ENCODE measurements at places on chromosomes 7 and 10.

DNA sequence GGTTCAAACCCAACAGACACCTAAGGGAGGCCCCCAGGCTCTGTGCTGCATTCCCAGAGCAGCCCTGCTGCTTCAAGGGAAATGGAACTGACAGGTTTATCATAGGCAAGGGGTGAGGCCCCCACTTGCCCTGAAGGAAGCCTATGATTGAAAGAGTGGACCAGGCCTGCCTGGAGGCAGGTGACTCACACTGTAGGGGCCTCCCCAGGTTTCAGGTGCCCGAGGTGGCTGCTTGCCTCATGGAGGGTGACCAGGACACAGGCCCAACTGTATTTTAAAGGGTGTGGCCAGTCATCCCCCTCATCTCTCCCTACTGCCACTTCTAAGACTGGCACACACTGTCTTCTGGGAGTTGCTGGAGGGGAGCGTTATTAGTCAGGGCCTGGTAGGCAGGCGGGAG, 85.4 kb downstream of the ATXN7L1 start:
- DNase-seq, result no peak

GRCh38 chr10:24463611-24464426, 254.9 kb downstream of the KIAA1217 start:
- no peak for DNase-seq

- DNase-seq, result no peak
Measured at GRCh38 chr10:27490807-27491206, 13.3 kb upstream of the RAB18 start.

DNA sequence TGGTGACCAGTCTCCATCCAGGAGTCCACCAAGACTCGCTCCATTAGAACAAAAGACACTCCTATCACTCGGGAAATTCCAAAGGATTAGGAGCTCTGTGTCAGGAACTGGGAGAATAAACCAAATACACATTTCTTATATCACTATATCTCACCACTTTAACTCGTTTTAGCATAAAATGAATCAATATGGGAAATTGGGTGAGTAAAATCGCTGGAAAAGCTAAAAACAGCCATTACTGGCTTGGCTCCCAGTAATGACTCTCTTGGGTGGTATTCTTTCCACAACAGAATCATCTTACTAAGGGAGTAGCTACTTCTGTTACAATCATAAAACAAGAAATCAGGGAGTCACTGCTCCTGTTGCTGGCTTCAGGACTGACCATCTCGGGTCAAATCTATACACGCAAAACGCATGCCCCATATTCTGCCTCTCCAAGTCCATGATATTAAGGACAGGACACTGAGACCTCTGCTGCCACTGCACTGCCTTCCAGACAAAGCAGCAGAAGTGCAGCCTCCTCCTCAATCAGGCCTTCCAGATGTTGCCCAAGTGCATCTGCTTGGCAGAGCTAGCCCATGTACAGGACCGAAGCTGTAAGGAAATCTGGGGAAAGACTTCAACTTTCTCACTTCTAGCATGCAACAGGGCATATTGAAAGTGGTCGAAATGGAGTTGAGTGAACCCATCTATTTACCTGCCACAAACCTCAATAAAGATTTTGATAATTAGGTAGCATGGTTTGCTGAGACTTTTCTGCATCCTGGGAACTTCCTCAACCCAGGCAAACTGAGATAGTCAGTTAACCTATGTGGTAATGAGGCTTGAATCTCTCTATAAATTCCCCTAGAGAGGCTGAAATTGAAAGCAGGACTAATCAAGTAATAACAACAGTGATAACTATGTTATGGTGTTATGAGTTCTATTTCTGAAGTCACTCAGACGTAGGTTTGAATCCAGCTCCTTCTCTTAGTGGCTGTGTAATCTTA, 14.4 kb upstream of the PANK1 start:
- DNase-seq, result no peak

- peak; percentile 94 for DNase-seq
Measured at GRCh38 chr7:83468251-83468739, 180.6 kb downstream of the SEMA3E start.

DNA sequence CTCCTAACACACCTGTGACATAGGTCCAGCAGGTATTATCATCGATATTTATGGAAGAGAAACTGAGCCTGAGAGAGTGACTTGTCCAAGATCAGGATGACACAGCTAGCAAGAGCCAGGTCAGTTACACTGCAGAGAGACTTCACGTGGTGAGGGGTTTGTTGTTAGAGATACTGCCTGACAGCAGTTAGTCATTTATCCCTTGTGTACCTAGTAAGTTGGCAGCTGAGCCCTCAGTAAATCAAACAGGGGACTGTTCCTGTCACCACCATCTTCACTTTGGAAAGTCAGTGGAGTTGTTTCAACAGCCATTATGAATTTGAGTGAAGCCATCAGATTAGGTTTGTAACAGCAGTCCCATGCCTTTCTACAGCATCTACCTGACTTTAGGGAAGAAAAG, 87.5 kb upstream of the GATA3 start:
- DNase-seq, result no peak

DNA sequence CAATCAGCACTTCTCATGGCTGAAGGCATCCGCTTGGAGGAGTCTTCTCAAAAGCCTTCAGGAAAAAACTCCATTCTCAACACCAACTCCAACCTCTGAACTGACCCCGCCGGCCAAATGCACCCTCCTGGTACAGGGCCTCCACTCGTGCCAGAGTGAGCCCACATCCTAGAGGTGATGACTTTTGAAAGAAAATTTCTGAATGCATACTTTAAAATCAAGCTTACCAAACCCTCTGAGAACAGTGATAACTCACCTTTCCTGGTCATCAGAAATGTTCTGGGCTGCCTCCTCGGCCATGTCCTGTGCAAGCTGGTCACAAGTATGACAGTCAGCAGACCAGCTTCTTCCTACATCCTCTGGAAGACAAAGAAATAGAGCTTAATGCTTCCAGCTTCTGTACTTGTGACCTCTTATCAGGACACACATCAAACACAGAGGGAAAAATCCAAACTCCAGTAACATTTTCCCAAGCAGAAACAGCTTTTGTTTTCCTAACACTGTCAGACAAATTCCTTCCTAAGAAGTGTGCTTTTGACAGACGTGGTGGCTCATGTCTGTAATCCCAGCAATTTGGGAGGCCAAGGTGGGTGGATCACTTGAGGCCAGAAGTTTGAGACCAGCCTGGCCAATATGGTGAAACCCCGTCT, at the start of gene PKD1L1:
TSS of gene PKD1L1 (minus strand) at position 326 of the 650 bp plus-strand sequence. CDS start at position 300, 26 bp downstream.
- DNase-seq, result no peak

DNA sequence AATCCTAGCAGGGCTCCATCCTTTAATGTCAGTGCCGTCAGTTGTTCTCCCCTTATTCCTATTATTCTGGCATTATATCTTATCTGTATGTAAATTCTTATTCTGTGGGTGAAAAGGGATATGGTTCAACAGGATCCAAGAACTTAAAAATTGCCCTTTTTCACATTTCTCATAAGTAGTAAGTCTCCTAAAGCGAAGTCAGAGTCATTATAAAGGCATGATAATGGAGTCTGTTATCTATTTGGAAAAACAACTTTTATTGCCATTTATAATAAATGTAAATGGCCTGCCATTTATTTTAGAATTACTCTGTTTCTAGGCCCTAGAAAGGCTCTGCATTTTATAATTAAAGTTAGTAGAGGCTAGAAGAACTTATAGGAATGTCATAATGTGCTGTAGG, 31.3 kb downstream of the SDK1 start:
- DNase-seq, result no peak

GRCh38 chr7:72313906-72314305, 98.2 kb downstream of the CALN1 start:
- DNase-seq, result no peak

DNA sequence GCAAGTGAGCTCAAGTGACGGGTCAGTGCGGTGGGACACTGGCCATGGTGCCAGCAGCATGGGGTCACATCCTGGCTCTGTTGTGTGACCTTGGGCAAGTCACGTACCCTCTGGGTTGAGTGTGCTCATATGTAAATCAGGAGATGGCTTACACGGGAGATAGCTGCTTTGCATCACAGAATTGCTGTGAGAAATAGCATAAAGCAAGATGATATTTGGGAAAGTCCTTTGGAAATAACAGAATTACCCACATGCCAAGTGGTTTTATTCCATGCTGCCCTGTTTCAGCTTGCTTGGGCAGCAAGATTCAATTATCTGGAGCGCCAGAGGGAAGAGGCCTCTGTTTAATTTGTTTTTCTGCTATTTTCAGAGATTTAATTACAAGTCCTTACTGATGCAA, 48.9 kb downstream of the LYZL2 start:
- no peak for DNase-seq

GRCh38 chr7:127803626-127804025, 151.6 kb downstream of the SND1 start:
- no peak for DNase-seq

- DNase-seq, result peak; percentile 88
Measured at GRCh38 chr10:58322072-58322834, 12.6 kb upstream of the UBE2D1 start.

DNA sequence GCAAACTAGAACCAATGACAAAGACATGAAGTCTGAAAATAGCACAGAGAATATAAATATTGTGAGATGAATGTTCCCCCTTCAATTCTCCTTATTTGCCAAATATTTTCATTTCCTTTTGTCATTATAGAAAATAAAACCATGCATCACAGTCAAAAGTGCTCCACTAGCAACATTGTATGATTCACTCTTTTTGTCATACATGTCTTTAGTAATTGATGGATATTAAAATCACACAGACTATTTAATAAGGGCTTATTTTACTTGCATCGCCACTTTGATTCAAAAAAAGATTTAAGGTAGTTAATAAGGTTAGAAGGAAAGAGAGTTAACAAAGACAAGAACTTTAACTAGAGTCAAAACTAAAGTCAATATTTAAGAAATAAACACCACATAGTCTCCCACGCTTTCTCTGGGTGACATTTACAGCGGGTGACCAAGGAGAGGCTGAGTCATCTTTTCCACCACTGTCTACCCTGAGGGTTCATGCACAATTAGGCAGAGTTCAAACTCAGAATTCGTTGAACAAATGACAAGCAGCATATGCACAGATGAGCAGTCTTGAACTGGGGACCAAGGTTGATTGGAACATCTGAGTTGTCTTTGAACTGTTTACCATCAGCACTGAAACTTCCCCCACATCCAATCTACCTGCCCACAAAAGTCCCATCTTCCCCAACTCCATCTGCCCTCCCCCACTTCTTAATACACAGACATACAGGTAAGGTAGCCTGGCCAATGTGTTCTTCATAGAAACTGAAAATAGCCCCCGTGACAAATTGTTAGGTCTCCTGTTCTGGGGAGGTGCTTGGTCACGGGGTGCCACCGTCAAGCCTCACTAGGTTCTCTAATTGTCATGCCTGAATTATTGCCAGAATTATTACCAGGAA, 42.5 kb downstream of the C7orf25 start:
- no peak for DNase-seq

GRCh38 chr10:122475100-122475499, 13.7 kb downstream of the HTRA1 start:
- DNase-seq, result no peak

DNA sequence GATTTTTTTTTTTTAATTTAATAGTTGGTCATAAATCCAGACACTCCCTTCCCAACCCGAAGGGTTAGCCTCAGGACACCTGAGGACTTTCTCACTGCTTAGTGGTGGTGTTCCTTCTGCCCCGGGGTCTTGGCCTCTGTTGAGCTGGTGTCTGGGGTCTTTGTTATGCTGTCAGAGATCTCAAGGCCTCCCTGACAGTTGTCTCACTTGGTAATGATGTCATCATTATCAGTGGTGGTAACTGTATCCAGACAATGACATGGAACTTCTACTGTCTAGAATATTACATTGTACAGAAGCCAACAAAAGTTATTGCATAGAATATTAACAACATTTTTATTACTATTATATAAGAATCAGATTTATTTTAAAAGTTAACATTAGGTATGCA, 32.9 kb downstream of the PPP2R2D start:
- DNase-seq, result no peak

DNA sequence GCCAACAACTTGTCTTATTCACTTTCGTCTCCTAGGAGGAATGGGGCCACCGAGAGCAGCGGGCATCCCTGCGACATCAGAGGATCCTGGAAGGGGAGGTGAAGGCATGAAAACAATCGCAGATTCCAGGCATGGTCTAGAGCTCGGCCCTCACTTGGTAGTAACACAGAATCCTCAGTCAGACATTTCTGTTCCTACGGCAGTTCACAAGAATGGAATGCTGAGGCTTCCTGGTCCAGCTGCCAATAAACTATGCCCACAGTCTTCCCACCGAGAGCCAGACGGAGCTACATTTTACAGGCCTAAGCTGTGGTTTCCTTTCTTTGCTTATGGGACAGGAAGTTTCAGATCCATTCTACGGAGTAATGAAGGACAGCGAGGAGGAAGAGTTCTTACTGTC, 75.8 kb downstream of the OR13A1 start:
- DNase-seq, result no peak

DNA sequence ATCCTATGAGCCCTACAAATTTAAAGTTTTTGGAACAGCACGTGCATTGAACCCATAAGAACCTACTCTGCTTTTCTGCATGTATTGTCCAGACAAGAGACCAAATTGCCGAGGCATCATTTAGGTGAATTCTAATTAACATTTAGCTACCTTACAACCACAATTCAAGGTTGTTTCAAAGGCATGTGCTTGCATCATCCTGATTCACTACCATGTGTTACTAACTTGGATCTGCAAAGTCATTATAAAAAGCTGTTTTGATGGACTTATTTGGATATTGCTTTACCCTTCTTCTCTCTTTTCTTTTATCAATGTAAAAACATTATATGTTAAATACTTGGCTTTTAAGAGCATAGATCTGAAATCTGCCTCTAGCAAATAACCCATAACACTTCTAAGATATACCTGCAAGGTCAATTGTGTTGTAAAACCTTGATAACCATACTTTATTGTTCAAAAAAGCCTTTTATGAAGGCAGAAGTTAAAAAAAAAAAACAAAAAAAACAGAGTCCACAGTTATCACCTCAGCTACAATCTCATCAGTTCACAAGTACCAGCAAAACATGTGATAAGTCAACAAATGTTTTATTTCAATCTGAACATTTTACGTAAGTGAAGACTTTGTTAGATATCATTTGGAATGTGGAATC, 51.9 kb downstream of the CFTR start:
- no peak for DNase-seq

GRCh38 chr7:158828133-158829020, 932 bp downstream of the ESYT2 start:
- DNase-seq, result peak; percentile 55

DNA sequence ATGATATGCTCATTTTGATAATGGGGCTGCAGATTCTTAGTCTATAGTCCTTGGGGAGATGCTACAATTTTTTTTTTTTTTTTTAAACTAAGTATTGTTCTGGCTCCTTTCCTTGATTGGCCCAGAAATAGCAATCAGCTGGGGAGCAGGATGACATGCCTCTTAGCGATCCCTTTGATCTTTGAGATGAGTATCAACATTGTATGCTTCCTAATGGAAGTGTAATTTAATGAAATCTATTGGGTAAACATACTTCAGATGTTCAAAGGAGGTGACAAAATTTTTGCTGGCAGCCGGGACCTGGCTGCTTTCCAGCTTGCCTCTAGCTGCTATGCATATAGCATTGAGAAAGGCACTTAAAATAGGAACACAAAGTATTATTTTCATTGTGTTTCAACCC, 43.5 kb downstream of the VTI1A start:
- no peak for DNase-seq

GRCh38 chr10:125002047-125002422, 60.1 kb downstream of the ZRANB1 start:
- no peak for DNase-seq

GRCh38 chr7:118872568-118872967, 648.1 kb downstream of the ANKRD7 start:
- no peak for DNase-seq

- peak; percentile 84 for DNase-seq
Measured at GRCh38 chr7:23696916-23697441, 13.0 kb upstream of the STK31 start.

Measured in hematopoietic multipotent progenitor cell treated with erythropoietin and hydrocortisone succinate and interleukin-3 and kit ligand, for 4 days (in vitro differentiated cells).